ENCODE measurements at places on chromosomes 3 and 15. TPM values are rescaled to one million over a fixed set of nuclear protein-coding genes. Genes with fewer than 3 reads are reported as not detected.

Gene MNS1
- total RNA-seq: 1.1 TPM

DNA sequence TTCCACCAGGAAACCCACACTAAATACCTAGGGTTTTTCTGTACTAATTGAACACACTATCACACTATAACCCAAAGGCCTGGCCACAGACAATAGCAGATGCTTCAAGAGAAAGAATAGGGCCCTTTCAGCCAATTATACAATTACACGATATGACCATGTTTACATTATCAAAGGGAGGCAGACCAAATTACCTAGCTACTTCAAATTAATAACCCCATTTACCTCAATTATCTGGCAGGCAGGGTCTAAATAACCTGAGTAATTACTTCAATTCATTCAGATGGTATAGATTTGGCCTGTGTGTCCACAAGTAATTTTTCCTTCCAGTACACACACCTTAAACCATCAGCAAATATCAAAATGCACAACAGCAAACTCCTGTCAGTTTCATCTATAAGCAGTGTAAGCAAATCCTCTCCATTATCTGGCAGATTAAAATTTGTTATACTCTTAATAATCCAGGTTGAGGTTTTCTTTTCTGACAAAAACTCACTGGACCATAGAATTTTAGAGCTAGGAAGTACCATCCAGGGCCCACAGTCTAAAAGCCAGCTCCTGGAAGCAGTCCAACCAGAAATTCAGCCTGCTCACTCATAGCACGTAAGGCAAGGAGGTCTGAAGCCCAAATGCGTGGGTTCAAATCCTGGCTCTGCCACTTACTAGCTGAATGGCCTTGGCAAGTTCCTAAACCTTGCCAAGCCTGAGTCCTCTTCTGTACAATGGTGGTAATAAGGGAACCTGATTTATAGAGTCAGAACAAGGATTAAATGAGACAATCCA is 51.8 kb downstream of the RFTN1 start:
- DNase-seq: no peak

- DNase-seq: no peak
Measured at GRCh38 chr3:99761415-99762165, 56.1 kb upstream of the CMSS1 start.

DNA sequence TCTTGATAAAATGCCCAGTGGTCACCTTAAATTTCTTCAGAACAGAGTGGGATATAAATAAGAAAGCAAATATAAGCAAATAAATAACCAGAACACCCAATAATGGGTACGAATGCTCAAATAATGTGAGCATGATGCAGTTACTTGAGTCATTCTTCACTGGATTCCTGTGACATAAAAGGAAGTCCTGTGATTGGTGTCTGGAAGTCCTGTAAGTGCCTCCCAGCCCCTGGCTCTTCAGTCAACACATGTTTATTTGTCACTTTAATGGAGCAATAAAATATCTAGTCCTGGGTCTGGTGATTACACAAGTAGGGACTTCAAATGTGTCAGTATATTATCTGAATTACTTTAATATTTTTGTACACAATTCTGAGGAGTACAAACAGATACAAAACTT is 30.4 kb downstream of the TMEM212 start:
- DNase-seq: no peak

- DNase-seq: no peak
Measured at GRCh38 chr3:109806929-109807328, 469.6 kb upstream of the DPPA4 start.

GRCh38 chr15:80582816-80583423 is 112.2 kb upstream of the ABHD17C start:
- DNase-seq: no peak

Measured in ureter (tissue), 1 donor.